T-helper 1 cell (primary cell): ENCODE measurements at places on chromosomes 7 and 10.

DNA sequence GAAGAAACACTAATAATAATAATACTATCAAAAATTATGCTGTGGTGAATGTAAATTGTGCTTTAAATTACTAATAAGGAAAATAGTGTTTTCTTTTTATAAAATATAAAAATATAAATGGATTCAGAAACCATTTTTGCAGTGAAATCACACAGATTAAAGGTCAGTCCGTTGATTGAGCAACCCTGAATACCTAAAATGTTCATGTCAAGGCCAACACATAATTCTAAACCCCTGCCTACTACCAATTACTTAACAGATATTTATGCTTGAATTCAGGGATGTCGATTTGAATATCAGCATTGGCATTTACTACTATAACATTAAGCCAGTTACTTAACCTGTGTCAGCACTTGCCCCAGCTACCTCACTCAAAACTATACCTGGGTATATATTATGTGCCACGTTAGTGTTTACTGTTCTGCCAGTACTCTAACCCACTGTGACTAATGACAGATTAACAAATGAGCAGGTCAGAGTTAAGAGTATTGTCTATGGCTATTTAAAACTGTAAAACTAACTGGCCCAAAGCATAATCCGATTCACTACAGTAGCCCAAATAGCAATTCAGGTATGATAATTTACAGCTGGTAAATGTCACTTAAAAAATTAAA lies 165.0 kb downstream of the KMT2E start:
- no peak for DNase-seq

DNA sequence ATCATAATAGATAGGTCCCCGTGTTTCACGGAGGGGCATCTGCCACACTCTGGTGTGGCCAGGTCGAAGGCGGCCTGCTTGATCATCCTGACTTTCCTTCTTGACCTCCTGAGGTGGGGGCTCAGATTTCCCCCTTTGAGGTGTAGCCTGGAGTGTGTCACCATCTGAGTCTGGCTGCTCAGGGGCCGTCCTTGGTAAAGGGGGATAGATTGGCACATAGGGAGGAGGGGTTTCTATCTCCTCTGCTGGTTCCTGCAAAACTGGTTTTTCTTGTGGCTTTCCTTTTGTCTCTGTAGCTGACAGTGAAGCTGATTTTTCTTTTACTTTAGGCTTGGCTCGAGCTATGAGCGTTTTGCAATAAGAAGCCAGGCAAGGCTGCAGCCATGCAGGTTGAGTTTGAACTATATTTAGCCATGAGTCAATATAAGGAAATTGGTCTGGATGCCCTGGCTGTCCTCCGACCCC lies 7.1 kb upstream of the ZNF117 start:
- no peak for DNase-seq

DNA sequence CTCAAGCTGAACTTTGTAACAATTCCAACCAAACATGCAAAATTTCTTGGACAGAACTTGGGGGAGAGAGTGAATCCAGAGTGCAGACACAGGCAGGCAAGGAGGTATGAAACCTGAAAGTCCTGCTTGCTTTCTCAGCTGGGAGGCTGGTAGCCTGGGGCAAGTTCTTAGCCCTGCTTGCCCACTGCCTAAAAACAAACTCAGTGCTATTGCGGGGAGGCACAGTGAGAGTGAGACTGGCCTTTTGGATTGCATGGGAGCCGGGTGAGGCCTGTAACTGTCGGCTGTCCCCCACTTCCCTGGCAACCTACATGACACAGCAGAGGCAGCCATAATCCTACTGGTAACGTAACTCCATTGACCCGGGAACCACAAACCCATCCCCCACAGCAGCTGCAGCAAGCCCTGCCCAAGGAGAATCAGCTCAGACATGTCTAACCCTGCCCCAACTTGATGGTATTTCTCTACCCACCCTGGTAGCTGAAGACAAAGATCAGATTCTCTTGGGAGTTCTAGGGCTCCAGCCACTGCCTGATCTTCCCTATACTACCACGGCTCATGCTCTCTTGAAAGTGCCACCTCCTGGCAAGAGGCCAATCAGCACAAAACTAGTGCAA lies 663.6 kb downstream of the GRM8 start:
- no peak for DNase-seq

DNA sequence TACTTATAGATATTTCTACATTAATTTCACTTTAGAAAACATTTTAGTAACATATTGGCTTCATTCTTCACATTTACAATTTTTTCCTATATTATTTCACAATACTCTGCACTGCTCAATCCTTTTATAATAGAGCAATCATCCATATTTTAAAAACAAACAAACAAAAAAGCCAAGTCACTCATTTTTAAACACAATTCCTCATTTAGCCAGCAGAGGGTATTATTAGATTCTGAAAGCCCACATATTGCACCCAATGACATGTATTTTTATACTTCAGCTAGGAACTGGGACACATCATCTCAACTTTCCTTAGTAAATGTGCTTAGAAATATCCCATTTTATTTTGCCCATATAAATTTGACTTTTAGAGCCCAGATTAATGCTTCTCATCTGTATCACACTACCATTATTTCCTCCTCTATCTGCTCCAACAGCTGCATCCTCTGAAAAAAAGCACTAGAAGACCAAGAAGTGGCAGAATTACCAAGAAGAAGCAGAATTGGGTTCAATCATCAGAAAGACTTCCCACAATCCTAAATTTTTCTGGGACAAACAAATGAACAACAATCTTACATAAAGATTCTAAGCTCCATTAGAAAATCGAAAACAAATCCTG lies 29.5 kb downstream of the CTNNA3 start:
- peak; percentile 13 for DNase-seq

GRCh38 chr7:155444746-155445145 lies 13.2 kb upstream of the EN2 start:
- no peak for DNase-seq

- DNase-seq: no peak
Observed at GRCh38 chr10:24463611-24464426, 254.9 kb downstream of the KIAA1217 start.

- DNase-seq: no peak
Observed at GRCh38 chr7:38962028-38962427, 15.7 kb upstream of the POU6F2 start.

GRCh38 chr10:7886056-7886455 lies 67.8 kb downstream of the TAF3 start:
- DNase-seq: no peak

- no peak for DNase-seq
Observed at GRCh38 chr10:29099001-29099400, 189.9 kb upstream of the LYZL1 start.

DNA sequence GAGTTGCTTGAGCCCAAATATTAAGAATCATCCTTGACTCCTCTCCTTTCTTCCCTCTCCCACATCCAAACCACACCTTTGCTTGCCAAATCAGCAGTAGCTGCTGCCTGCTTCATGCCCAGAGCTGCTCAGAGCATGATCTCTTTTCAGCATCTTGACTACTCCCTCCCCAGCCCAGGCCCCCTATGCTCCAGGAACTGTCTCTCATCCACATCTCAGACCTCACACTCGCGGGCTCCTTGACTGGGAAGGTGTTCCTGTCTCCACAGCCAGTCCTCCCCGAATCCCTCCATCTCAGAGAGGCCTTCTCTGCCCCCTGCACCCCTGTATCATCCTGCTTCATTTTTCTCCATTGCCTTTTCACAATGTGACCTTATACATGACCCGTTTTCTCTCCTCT lies 157.0 kb downstream of the DNAJB6 start:
- no peak for DNase-seq

GRCh38 chr10:43202224-43202656 lies 64.0 kb downstream of the CSGALNACT2 start:
- no peak for DNase-seq

- no peak for DNase-seq
Observed at GRCh38 chr10:125068406-125068805, 92.0 kb downstream of the CTBP2 start.
